Nephron progenitor cell (in vitro differentiated cells): ENCODE measurements at places on chromosomes 3 and 15.

GRCh38 chr3:69423463-69424155 lies 37.7 kb upstream of the FRMD4B start:
- H3K4me1 ChIP-seq: peaks cover 21% of the 10 kb centered on the region
- no peaks in the 10 kb centered on the region for H3K27me3 ChIP-seq
- no peak overlapping the region for H3K4me3 ChIP-seq
- no peak overlapping the region for H3K27ac ChIP-seq
- no peak for DNase-seq

DNA sequence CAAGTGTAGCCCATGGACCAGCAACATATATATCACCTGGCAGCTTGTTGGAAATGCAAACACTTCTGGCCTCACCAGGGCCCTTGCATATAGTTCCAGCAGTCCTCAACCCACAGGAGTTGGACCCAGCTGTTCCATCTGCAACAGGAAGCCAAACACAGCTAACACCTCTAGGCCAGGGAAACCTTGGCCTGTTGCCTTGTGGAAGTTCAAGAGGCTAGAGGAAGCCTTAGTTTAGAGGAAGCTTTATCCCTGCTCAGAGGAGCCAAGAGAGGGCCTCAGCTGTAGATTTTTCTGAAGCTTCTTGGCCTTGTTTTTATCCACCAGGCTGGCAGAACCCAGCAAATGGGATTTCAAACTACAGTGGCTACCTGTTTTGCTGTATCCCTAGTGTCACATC lies 11.4 kb downstream of the FHIT start:
- H3K36me3 ChIP-seq: no peaks in the 10 kb centered on the region
- peaks cover 39% of the 10 kb centered on the region for H3K4me1 ChIP-seq
- no peak for DNase-seq
- no peak overlapping the region for H3K27ac ChIP-seq

GRCh38 chr3:71203727-71204488 lies 379.6 kb downstream of the FOXP1 start:
- H3K4me1 ChIP-seq: peaks cover 74% of the 10 kb centered on the region
- no peak for DNase-seq
- H3K27me3 ChIP-seq: no peaks in the 10 kb centered on the region
- no peak overlapping the region for H3K27ac ChIP-seq
- no peak overlapping the region for H3K4me3 ChIP-seq
- peaks cover 7% of the 10 kb centered on the region for H3K36me3 ChIP-seq

DNA sequence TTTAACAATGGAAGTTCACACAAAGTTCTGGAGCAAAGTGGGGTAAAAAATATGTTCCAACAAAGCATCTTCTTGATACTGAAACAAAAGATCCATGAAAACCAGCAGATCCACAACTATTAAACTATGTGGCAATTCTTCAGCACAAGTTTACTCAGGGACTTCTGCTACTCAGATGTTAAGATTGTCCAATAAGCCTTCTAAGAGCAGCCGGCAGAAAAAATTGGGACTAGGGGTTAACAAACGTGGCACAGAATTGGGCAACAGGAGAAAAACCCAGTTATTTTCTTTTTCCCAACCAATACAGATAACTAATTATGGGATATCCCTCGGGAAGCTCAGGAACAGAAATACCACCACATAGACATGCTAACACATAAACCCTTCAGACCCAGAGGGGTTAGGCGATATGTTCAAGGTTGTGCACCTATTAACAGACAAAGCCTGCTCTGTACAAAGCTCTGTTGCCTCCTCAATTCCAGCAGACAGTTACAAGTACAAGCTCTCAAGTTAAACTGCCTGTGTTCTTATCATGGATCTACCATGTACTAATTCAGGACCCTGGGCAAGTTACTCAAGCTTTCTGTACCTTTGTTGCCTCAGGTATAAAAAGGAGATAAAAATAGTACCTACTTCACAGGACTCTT lies 6.8 kb downstream of the SSR3 start:
- no peak overlapping the region for H3K4me3 ChIP-seq
- H3K27me3 ChIP-seq: no peaks in the 10 kb centered on the region
- H3K4me1 ChIP-seq: peaks cover 32% of the 10 kb centered on the region
- H3K36me3 ChIP-seq: peaks cover 72% of the 10 kb centered on the region

- DNase-seq: no peak
- no peak overlapping the region for H3K4me3 ChIP-seq
- H3K27ac ChIP-seq: no peak overlapping the region
- no peaks in the 10 kb centered on the region for H3K27me3 ChIP-seq
Observed at GRCh38 chr3:130838898-130839600, 54.8 kb upstream of the ATP2C1 start.

DNA sequence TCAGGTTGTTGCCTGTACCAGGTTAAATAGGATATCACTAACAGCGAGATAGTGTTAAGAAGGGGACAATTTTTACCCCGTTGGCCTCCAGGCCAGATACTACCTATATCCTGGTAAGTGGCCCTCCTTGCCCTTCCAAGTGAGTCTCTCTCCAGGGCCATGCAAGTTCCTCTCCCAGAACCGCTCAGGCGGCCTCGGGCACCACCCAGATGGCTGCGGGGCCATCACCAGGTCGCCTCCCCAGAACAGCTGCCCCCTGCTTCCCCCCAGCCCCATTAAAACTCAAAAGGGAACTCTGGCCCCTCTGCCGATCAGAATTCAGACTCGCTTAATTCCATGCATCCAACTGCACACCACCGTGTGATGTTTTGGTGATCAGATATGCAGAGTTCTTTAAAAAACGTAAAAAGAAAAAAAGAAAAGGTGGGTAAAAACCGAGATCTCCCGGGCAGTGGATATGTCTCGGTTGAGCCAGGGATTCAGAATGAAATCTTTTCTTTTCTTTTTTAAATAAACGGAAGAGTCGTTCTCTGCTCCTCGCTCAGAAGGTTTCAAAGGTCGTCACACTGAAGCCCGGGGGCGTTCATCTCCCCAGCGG lies 1.9 kb upstream of the TRIM71 start:
- H3K27ac ChIP-seq: peak overlapping the region; percentile 100
- H3K4me1 ChIP-seq: peaks cover 55% of the 10 kb centered on the region
- H3K36me3 ChIP-seq: peaks cover 12% of the 10 kb centered on the region
- DNase-seq: peak; percentile 43
- H3K27me3 ChIP-seq: peaks cover 7% of the 10 kb centered on the region

DNA sequence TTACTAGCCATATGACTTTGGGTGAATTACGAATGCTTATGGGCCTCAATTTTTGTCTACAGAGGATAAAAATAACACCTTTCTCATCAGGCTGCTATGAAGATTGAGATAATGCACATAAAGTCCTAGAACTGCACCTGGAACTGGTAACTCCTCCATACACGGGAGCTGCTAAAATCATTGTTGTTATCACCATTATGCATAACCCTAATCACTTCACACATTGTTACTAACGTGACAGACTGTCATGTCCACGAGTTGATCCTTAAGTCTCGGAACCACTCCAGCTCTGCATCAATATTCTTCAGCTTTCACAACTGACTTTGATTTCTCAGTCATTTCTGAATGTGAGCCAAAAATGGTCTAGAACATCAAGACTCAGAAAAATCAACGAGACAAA lies 64.1 kb downstream of the RFTN1 start:
- peaks cover 4% of the 10 kb centered on the region for H3K36me3 ChIP-seq
- DNase-seq: no peak
- H3K4me1 ChIP-seq: peaks cover 22% of the 10 kb centered on the region
- H3K4me3 ChIP-seq: no peak overlapping the region

DNA sequence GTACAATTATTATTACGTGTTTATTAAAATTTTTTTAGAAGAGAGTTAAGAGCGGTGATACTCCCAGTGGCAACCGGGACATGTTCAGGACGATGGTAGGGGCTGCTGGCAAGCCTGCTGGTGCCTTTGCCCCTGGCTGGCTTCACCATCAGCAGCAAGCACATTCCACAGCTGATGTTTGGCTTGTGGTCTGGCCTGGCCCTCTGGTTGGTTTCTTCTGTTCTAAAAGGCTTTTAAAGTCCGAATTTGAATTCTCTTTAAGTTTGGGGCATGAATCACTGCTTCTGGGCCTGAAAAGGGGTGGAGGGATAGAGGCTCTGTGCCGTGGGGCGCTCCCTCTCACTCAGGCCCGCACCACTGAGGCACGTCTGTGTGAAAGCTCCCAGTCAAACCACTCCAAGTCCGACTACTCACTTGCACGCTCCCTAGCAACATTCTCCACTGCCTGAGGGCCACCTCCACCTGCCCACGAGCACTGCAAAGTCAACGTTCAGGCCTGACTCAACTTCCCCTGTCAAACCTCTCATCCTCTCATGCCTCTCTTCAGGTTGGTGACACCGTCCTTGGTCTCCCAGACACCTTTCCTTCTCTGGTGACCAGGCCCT lies 10.1 kb downstream of the ITGA11 start:
- H3K4me1 ChIP-seq: peaks cover 70% of the 10 kb centered on the region
- no peaks in the 10 kb centered on the region for H3K36me3 ChIP-seq
- DNase-seq: no peak
- no peak overlapping the region for H3K4me3 ChIP-seq

- no peak overlapping the region for H3K4me3 ChIP-seq
- H3K27ac ChIP-seq: peak overlapping the region; percentile 55
- peaks cover 2% of the 10 kb centered on the region for H3K27me3 ChIP-seq
Observed at GRCh38 chr3:190534386-190534785, 20.5 kb downstream of the IL1RAP start.

GRCh38 chr3:125582707-125583106 lies 12.6 kb downstream of the OSBPL11 start:
- peaks cover 28% of the 10 kb centered on the region for H3K36me3 ChIP-seq
- H3K27ac ChIP-seq: peak overlapping the region; percentile 72
- DNase-seq: no peak
- H3K4me3 ChIP-seq: no peak overlapping the region
- H3K27me3 ChIP-seq: no peaks in the 10 kb centered on the region

GRCh38 chr15:65366122-65366892 lies 11.5 kb downstream of the IGDCC3 start:
- DNase-seq: no peak
- H3K27me3 ChIP-seq: peaks cover 10% of the 10 kb centered on the region
- H3K4me3 ChIP-seq: peak overlapping the region; percentile 36
- peaks cover 75% of the 10 kb centered on the region for H3K4me1 ChIP-seq

GRCh38 chr3:73868688-73869315 lies 244.1 kb upstream of the PDZRN3 start:
- peaks cover 3% of the 10 kb centered on the region for H3K27me3 ChIP-seq
- H3K4me3 ChIP-seq: no peak overlapping the region
- no peaks in the 10 kb centered on the region for H3K36me3 ChIP-seq
- DNase-seq: peak; percentile 45
- no peak overlapping the region for H3K27ac ChIP-seq

- H3K36me3 ChIP-seq: peaks cover 21% of the 10 kb centered on the region
- H3K4me3 ChIP-seq: no peak overlapping the region
- peaks cover 23% of the 10 kb centered on the region for H3K4me1 ChIP-seq
- no peaks in the 10 kb centered on the region for H3K27me3 ChIP-seq
- DNase-seq: no peak
Observed at GRCh38 chr3:47315069-47315647, 32.4 kb downstream of the KLHL18 start.

DNA sequence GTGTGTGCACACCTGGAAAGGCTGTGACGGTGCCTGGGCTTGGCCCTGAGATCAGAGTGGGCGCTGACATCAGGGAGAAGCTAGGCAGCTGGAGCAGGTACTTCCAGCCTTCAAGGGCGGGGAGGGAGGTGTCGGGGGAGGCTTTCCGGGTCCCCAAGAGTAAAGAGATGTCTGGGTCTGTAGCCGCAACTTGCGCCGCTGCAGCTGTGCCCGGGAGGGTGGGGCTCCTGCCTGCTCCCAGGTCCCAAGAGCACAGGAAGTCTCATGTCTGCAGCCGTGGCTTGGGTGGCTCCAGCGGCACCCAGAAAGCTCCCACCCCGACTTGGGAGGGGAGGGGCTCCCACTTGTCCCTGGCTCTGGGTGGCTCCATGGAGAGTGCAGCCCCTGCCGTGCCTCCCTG lies 103.2 kb upstream of the BNIP2 start:
- no peaks in the 10 kb centered on the region for H3K27me3 ChIP-seq
- H3K27ac ChIP-seq: no peak overlapping the region
- H3K4me1 ChIP-seq: peaks cover 53% of the 10 kb centered on the region
- H3K36me3 ChIP-seq: no peaks in the 10 kb centered on the region
- DNase-seq: no peak

DNA sequence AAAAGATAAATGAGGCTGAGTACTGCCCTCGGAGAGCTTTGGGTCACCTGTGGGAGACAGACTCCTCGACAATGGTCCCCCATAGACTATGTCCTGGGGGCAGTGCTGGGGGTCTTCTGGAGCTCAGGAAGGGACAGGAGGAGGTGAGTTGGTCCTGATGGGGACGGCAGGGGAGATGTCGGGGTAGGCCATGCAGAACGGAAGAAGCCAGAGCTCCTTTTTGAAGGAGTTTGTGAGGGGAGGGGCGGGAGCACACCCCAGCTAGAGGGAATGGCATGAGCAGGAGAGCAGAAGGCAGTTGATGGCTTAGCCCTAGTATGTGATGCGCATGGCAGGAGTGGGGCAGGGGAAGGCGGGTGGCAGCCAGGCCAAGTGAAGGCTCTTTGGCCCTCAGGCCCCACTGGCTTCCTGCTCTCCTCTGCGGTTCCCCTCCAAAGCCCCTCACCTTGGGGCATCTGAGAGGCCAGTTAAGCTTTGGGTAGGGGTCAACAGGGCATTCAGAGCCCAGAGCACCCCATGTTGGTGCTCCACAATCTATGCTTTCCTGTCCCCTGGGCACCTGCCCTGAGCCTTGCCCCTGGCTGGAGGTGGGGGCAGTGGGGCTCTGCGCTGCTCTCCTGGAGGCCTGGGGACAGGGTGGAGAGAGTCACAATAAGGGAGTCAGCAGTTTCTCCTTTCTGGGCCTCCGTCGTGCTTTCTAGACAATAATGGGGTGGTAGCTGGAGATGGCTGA lies 179.3 kb downstream of the SMAD6 start:
- H3K4me1 ChIP-seq: peaks cover 65% of the 10 kb centered on the region
- peaks cover 8% of the 10 kb centered on the region for H3K27me3 ChIP-seq
- DNase-seq: no peak
- no peak overlapping the region for H3K4me3 ChIP-seq
- no peak overlapping the region for H3K27ac ChIP-seq

DNA sequence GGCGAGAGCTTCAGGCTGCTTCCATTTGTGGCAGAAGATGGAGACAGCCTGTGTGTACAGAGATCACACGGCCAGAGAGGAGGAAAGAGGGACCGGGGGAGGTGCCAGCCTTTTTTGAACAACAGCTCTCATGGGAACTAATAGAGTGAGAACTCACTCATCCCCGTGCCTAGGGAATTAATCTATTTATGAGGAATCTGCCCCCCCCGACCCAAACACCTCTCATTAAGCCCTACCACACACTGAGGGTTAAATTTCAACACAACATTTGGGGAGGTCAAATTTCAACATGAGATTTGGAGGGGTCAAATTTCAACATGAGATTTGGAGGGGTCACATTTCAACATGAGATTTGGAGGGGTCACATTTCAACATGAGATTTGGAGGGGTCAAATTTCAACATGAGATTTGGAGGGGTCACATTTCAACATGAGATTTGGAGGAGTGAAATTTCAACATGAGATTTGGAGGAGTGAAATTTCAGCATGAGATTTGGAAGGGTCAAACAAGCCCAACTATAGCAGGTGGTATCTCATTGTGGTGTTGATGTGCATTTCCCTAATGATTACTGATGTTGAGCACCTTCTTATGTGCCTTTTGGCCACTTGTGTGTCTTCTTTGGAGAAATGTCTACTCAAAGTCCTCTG lies 20.6 kb upstream of the RFTN1 start:
- H3K27me3 ChIP-seq: peaks cover 14% of the 10 kb centered on the region
- no peaks in the 10 kb centered on the region for H3K36me3 ChIP-seq
